ENCODE measurements at places on chromosomes 7 and 10.

DNA sequence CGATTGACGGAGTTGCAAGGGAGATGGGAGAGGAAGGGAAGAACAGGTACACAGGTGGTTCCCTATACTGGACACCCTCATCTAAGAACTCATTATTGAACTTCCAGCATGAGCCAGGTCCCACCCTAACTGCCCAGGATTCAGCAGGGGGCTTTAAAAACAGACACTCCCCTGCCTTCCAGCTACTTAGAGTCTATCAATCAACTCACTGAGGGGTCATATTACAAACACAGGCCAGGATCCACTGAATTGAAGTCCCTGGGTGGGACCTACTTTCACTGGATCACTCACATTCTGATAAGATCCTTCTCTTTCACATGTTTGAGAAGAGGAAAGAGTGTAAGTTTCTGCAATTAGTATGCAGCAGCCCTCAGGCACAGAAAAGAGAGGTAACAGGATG lies 92.8 kb downstream of the ITGA8 start:
- DNase-seq, result no peak

- DNase-seq, result no peak
Measured at GRCh38 chr10:131802996-131803395, 97.8 kb upstream of the PPP2R2D start.

DNA sequence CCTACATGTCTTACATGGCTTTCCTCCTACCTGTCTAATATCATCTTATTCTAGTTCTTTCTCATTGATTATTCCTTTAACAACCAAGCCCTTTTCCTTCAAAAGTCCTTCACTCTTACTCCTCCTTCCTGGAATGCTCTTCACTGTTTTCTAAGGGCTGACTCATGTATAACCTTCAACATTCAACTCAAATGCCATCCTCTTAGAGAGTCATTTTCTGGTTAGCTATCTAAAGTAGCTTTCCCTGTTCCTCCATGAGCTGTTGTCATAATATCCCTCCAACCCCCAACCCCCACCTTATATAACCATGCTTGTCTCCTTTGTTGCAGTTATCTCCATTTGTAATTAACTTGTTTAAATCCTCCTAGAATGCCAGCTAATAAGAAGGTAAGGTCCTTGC lies 286.8 kb downstream of the ADK start:
- DNase-seq, result no peak

DNA sequence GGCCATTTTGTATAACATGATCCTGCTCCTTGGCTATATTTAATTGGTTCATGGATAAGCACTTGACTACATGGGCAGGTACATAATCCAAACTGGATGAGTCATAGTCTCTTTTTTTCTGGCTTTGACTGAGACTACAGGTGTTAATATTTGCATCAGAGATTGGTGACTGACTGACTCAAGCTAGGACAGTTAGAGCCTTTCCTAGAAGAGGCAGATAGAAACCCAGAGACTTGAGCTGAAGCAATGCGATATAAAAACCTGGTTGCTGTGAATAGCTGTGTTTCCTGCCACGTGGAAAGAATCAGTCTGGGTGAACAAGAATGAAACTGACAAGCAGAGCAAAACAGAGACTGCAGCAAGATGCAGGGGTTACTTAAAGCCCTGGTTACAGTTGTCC lies 81.0 kb downstream of the SAMD9 start:
- no peak for DNase-seq

- DNase-seq, result no peak
Measured at GRCh38 chr10:31000867-31001266, 30.8 kb downstream of the ZNF438 start.

DNA sequence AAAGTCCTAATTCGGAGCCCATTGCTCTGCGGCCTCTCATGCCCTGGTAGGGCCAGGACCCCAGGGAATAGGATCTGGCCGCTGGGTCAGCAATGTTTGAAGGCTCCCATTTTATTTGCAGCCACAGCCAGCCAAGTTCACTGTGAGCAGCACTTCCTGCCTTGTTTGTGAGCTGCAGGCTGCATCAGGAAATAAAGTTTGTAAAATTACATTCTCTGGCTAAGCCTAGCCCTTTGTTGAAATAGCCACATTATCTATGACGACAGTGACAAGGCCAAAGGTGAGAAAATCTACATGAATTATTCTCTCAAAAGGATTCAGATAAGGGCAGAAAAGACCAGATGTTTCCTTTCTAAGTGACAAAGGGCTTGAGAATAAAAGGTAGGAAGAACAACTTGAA lies 23.7 kb upstream of the ITGB1 start:
- DNase-seq, result no peak

Measured in stimulated activated CD8-positive, alpha-beta memory T cell treated with anti-CD3 and anti-CD28 coated beads, Interleukin-4, amount 100 ng/mL, for 1 hour (primary cell).